Kidney (tissue), 22 donors: ENCODE measurements at places on chromosomes 6 and 20. TPM values are rescaled to one million over a fixed set of nuclear protein-coding genes. Genes with fewer than 3 reads are reported as not detected.
A peak's percentile ranks its signal among the peaks of the same experiment; 100 is the strongest.

GRCh38 chr6:36938536-36938935, 16.0 kb upstream of the PI16 start:
- no peak for DNase-seq

- DNase-seq = peak; percentile 48
Observed at GRCh38 chr6:13615792-13616120, 621 bp downstream of the NOL7 start.

GRCh38 chr20:38226553-38226952, 34.0 kb downstream of the KIAA1755 start:
- DNase-seq = no peak

DNA sequence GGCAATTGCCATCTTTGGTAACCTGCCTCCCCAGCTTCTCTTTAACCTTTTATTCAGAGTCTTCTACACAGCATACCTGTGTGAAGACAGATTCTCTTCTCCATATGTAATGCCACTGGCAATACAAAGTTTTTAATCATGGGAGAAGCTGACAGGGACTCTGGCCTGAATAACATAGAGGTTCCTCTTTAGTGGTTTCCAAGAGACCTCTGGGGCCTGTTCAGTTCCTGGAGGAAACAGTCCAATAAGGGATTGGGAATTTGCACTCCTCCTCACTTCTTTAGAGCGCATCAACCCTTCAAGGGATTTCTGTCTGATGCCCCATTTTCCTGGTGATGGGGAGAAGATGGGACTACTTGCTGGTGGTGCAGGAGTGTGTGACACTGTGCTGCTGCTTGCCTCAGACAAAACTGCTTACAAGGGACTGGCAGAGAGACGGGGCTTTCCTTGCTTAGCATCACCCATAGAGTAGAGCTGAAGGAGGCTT, 1.4 kb downstream of the RIMS1 start:
- DNase-seq = no peak

GRCh38 chr6:56314683-56315523, 67.5 kb upstream of the COL21A1 start:
- DNase-seq = no peak

DNA sequence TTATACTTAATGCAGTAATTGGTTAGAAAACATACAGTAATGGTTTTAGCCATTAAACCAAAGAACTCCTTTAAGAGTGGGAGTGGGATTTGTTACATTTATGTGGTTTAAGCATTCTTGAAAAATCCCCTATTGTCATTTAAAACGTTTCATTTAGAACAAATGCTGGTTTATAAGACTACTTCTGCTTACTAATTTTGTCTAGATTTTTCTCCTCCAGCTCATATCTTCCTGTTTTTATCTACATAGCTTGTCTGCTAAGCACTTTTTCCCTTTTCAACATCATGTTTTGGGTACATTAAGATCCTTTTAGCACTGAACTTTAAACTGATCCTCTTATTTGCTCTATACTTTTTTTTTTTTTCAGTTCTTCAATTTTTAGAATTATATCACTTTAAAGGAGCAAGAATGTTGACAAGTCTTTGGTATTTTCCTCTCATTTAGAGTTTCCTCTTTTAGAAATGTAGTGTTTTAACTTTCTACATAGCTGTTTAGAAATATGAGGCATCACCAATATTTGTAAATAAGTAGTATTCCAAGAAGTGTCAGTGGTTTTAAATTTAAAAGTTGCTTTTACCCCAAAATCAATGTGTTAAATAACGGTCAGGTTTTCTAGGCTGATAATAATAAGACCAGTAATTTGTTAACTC, 80.9 kb downstream of the SESN1 start:
- DNase-seq = no peak

GRCh38 chr6:134416418-134417154, 98.7 kb upstream of the SGK1 start:
- no peak for DNase-seq

GRCh38 chr6:41442352-41442672, 103.9 kb upstream of the FOXP4 start:
- no peak for DNase-seq

- DNase-seq = no peak
Observed at GRCh38 chr6:57087916-57088315, 2.1 kb upstream of the ZNF451 start.

GRCh38 chr20:63847237-63848002, 13.9 kb upstream of the ABHD16B start:
- peak; percentile 83 for DNase-seq

DNA sequence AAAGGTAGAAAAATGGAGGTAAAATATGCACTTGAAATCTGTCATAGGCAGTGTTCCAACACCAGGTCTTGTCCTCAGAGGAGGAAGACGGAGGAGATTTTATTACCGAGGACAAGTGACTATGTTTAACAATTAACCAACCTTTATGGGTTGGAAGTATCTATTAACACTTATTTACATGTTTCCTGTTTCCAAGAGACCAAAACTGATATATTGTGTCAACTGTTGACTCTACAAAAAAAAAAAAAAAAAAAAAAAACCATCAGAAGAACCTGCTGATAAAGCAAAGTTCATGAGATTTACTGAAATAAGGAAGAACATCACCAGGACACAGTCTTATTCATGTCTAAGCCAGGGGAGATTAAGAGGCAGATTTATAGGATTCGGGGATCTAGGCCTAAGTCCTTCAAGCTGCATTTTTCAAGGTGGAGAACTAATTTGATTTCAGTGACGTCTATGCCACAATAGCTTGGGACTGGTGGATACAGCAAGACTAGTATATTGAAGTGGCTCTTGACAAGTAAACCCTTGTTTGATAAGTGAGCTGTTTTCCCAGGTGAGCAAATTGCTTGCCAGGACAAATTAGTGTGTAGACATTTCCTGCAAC, 126.6 kb upstream of the NAA20 start:
- peak; percentile 36 for DNase-seq

DNA sequence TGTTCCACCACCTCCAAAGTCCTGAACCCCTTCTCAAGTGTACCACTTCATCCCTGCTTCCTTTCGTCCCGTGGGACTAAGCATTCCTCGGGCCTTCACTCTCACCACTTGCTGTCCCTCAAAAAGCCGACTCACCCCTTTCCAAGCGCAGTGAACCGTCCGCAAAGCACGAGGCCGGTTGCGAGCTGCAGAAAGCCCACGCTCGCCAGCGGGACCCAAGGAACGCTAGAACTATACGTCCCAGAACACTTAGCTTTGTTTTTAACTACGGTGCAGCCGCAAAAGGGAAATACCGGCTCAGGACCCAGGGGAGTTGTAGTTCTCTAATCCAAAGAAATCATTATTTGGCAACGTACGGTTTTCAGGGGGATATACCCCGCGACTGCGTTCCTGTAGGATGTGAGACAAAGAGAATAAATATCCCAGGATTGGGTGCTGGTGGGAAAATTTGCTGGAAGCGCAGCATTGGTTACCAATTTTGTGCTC, 416 bp upstream of the POLR1H start:
- peak; percentile 63 for DNase-seq

- peak; percentile 49 for DNase-seq
Observed at GRCh38 chr20:32571566-32571965, 13.6 kb downstream of the NOL4L start.

DNA sequence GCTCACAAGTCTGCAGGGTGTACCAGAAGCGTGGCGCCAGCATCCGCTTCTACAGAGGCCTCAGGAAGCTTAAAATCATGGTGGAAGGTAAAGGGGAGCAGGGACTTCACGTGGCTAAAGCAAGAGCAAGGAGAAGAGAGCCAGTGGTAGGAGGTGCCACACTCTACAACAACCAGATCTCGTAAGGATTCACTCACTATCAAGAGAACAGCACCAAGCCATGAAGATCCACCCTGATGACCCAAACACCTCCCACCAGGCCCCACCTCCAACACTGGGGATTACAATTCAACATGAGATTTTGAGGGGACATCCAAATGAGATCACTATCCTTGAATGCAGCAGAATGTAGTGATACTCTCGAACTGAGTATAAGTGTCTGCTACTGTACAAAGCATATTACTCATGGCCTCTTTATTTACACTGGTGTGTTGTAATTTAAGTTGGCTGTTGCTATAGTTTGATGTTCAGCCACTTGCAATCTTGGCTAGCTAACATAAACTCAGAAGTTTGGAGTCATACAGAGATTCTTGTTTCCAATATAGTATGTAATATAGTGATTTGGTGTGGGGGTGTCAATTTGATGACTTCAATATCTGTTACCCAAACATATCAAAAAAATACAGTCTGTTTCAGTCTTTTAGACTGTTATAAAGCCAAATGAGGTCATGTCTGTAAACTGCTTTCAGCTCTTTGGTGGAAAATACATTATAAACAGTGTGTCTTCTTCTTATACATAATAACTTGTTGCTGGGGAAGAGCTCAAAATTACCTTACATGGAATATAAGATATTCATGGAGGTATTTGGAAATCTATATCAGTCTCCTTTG, 39.4 kb upstream of the MYLIP start:
- DNase-seq = no peak

GRCh38 chr20:2108498-2108897, 6.9 kb downstream of the STK35 start:
- DNase-seq = no peak

GRCh38 chr6:170174771-170175643, 115.9 kb downstream of the DLL1 start:
- DNase-seq = no peak

DNA sequence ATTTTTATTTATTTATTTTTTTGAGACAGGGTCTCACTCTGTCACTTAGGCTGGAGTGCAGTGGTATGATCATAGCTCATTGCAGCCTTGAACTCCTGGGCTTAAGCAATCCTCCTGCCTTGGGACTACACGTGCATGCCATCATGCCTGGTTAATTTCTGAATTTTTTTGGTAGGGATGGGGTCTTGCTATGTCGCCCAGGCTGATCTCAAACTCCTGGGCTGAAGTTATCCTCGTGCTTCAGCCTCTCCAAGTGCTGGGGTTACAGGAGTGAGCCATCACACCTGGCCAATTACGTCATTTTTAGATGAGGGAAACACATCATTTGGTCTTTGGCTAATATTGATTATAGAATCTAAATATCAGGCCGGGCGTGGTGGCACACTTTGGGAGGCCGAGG, 32.1 kb downstream of the SOX4 start:
- no peak for DNase-seq

DNA sequence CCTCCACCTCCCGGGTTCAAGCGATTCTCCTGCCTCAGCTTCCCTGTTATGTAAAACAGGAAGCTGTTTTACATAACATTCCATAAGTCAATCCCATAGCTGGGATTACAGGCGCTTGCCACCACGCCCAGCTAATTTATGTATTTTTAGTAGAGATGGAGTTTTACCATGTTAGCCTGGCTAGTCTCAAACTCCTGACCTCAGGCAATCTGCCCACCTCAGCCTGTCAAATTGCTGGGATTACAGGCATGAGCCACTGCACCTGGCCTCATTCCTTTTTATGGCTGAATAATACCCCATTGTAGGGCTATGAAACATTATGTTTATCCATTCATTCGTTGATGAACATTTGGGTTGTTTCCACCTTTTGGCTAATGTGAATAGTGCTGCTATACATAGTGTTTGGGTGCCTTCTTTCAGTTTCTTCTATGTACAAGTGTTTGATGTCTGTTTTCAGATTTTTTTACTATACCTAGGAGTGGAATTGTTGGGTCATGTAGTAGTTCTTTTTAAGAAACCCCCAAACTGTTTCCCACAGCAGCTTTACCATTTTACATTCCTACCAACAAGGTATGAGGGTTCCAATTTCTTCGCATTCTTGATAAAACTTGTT, 138.7 kb upstream of the COL21A1 start:
- DNase-seq = no peak

DNA sequence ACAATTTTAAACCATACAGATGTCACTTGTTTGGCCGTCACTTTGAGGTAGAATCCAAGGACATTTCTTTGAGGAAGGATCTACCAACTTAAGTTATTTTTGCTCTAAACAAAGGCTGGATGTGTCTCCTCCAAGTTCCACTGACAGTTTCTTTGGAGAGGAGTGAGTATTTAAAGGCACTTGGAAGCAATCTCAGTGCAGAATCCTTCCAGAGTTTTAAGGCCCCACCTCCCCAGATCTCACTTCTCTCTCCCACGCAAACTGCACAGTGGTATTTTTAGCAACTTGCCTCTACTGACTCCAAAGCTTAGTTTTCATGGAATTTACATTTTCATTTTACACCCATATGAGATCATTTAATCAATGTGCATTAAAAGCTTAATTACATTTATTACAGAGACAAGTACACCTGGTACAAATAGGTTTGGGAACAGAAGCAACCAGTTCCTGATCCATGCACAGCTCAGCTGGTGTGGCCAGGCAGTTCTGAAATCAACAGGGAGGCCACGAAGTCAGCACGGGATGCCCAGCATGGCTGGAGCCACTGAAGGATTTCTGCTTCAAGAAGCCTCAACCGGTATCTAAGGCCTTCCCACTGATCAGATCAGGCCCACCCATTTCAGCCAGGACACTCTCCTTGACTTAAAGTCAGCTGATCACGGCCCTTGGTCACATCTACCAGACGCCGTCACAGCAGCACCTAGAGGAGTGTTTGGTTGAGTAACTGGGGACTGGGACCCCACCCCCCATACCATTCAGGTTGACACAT, 109.8 kb downstream of the SYCP2 start:
- DNase-seq = peak; percentile 56

HRH3 gene
- not detected for total RNA-seq

ARFGEF3 gene
- total RNA-seq = 7.8 TPM

SNAI1 gene
- total RNA-seq = 3.7 TPM

UTRN gene
- total RNA-seq = 210 TPM

FRS3 gene
- total RNA-seq = 7.0 TPM

LY6G6C gene
- total RNA-seq = not detected

SLC35F1 gene
- 0.63 TPM for total RNA-seq
